CD8-positive, alpha-beta memory T cell (primary cell): ENCODE measurements at places on chromosomes 4 and X. TPM values are rescaled to one million over a fixed set of nuclear protein-coding genes. Genes with fewer than 3 reads are reported as not detected.

The UGT2B10 gene
- not detected for polyA plus RNA-seq

The H2BW2 gene
- not detected for polyA plus RNA-seq

The MRFAP1 gene
- 175 TPM for polyA plus RNA-seq

The TMSB15B gene
- 4.9 TPM for polyA plus RNA-seq

The MTCP1 gene
- 21.8 TPM for polyA plus RNA-seq

- DNase-seq, result no peak
Measured at GRCh38 chr4:83604321-83604720, 68.4 kb downstream of the GPAT3 start.

GRCh38 chr4:99504804-99505502 is 5.9 kb upstream of the C4orf17 start:
- DNase-seq, result no peak

DNA sequence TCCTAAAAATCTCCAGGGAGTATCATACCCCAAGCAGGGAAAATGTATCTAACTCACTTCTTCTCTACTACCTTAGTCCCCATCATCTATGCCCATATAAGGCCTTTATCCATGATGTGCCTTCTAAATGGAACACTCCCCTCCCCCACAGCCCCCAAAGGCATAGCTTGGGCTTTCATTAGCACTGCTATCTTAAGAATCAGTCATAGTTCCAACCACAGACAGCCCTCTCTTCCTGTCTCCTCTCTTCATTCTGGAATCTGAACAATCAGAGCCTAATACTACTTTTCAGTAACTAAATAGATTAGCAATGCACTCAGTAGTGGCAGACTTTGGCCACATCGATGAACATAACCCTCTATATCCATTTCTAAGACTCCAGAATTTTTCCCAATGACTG is 313.2 kb upstream of the DKK2 start:
- no peak for DNase-seq

GRCh38 chrX:136588036-136588435 is 56.0 kb downstream of the VGLL1 start:
- DNase-seq, result no peak

DNA sequence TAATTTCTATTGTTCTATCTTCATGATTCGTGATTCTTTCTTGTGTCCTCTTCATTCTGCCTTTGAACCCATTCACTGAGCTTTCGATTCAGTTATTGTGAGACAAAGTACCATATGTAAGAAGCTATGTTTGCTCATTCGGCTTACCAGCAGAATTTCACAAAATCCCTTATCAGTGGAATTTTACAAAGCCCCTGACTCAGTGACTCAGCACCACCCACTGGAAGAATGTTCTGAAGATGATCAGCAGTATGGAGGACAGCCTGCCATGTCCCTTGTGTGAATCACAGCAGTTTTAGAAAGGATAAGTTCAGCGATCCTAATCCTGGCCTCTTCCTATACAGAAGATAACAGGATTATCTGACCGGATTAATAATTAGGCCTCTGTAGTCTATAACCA is 5.8 kb upstream of the UXT start:
- DNase-seq, result no peak

- DNase-seq, result no peak
Measured at GRCh38 chrX:20654596-20655106, 387.9 kb upstream of the RPS6KA3 start.

DNA sequence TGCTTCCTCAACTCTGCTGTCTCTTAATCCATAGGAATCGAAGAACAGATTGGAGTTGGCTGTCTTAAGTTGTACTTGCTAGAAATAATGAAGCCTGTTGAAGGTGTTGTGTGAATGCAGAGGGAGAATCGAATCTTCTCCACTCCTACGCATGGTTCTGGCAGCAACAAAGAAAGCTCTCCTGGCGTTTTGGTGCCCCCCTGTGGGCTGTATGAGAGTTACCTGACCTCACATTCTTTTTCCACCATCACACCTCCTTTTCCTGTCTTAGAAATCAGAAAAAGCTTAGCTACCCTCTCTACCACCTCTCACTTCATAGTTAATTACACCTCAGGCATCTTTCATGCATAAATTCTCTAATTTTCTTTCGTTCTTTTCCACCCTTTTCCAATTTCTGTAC is 16.3 kb downstream of the KLF8 start:
- DNase-seq, result peak; percentile 59

DNA sequence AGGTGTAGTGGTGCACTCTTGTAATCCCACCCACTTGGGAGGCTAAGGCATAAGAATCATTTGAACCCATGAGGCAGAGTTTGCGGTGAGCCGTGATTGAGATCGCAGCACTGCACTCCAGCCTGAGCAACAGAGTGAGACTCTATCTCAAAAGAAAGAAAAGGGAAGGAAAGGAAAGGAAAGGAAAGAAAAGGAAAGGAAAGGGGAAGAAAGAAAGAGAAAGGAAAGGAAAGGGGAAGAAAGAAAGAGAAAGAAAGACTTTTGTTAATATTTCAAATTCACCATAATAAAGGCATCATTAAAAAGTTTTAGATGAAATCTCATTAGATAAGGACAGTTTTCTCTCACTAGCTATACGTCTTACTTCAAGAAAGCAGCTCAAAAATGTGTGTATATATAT is 660.5 kb upstream of the ATOH1 start:
- DNase-seq, result no peak

GRCh38 chr4:127503111-127503510 is 129.6 kb upstream of the INTU start:
- DNase-seq, result no peak

DNA sequence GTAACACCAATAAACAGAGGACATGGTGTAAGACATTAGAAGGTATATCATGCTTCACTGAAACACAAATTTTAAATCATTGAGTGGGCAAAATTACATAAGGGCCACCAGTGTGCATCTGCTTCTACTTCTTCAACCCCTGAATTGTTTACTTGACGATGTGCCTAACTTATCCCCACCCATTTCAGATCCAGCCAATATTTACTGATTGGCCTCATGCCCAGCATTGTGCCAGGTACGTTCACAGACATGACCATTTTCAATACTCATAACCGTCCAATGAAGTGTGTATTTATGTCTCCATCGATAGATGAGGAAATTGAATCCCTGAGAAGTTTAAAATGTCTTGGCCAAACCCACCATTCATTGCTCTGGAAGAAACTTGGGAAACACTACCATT is 208.3 kb upstream of the MID1 start:
- DNase-seq, result no peak

DNA sequence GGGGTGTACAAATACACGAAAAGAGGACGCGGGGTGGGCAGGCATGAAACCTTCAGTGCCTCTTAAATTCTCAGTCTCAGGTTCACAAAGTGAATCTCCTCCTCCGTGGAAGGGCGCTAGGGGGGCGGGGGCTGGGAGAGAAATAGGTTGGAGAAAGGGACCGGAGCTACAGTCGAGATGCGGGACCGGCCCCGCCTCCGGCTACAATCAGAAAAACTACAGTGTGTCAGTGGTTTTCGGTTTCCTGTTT is 3.4 kb downstream of the MAML3 start:
- DNase-seq, result no peak

DNA sequence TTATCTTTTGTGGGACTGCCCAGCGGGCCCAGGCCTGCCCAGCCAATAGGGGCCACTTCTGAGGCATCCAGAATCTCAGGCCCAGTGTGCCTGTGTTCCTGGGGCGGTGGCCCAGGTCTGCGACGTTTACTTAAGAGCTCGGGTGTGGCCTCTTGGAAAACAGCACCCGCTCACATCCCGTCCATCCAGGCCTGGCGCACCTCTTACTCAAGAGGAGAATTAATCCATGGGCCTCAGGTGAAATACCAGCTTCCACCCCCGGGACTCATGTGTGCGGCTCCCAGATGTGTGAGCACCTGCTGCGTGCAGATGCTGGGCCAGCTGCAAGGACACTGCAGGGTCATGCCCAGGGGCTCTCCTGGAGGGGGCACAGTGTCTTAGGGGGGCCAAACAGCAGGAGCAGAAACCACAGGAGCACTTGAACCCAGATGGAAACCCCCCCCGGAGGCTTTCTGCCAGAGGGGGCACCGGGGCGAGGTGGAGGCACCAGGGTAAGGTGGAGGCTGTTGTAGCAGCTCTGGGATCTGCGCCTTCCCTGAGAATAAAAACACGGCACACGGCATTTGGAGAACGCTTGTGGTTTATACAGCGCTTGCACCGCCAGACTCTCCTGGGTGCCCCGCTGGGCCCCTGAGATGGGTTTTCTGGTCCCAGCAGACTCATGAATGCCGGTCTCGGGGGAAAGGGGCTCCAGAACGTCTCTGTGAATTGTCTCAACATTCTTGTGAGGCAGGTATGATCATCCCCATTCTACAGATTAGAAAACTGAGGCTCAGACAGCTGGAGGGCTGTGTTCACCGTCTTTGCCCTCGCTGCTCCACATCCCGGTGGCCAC is 2.8 kb downstream of the PSAPL1 start:
- DNase-seq, result no peak
